ENCODE measurements at places on chromosomes 12 and 14.

GRCh38 chr14:74418031-74418430, 8.0 kb downstream of the SYNDIG1L start:
- peak; percentile 43 for DNase-seq

DNA sequence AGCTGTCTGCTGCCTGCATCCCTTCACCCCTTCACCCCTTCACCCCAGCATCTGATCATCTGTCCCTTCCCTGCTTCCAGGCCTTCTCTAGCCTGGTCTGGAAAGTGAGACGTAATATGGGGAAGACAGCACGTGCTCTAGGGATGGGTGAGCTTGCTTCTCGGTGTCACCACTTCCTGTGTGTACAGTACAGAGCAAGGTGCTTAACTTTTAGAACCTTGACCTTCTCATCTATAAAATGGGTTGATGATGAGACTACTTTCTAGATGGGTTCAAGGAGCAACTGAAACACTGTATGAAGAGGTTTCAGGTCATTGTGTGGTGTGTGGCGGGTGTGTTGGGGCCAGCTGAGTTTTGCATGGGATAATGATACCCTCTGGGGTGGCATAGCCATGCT, 140.5 kb downstream of the TSPAN9 start:
- DNase-seq: no peak

- DNase-seq: no peak
Measured at GRCh38 chr12:46478123-46478522, 105.5 kb upstream of the SLC38A2 start.

GRCh38 chr12:114888928-114889584, 205.1 kb upstream of the TBX3 start:
- no peak for DNase-seq

- no peak for DNase-seq
Measured at GRCh38 chr12:14982991-14983390, 10.1 kb downstream of the PDE6H start.

- no peak for DNase-seq
Measured at GRCh38 chr12:96587691-96588090, 98.3 kb downstream of the CFAP54 start.

- DNase-seq: no peak
Measured at GRCh38 chr14:50601394-50601793, 41.4 kb downstream of the ATL1 start.

DNA sequence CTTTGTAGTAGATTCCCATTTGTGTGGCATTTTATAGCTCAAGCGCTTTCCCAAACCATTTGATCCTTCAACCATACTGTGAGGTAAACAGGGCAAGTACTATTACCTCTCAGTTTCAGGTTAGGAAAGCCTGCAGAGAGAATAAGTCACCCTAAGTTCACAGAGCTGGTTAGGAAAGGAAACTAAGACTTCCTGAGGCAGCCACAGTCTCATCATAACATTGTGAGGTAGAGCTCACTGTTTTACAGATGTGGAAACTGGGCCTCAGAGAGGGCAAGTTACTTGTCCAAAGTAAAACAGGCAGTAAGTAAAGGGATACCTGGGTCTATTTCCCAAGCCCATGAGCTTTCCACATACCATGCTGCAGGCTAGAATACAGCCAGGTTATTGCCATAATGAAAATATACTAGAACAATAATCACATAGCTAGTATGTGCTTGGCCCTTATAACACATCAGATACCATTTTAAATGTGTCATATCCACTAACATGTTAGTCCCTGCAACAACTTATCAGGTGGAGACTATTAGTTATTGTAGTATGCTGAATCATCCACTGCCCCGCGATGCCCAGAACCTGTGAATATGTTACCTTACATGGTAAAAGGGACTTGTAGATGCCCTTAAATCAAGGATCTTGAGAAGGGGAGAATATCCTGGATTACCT, 150.9 kb upstream of the GRIP1 start:
- no peak for DNase-seq

GRCh38 chr14:53411125-53411524, 258.0 kb upstream of the DDHD1 start:
- no peak for DNase-seq

GRCh38 chr12:51943346-51943745, 8.2 kb upstream of the ACVR1B start:
- no peak for DNase-seq

GRCh38 chr12:124688356-124688992, 121.1 kb upstream of the NCOR2 start:
- no peak for DNase-seq

GRCh38 chr14:25049568-25050268, at the start of gene STXBP6:
Gene STXBP6 (minus strand): TSS chr14:25050147. CDS start chr14:24974818, 75,329 bp downstream.
- peak; percentile 70 for DNase-seq

GRCh38 chr12:56995930-56996496, 10.3 kb downstream of the ZBTB39 start:
- no peak for DNase-seq

DNA sequence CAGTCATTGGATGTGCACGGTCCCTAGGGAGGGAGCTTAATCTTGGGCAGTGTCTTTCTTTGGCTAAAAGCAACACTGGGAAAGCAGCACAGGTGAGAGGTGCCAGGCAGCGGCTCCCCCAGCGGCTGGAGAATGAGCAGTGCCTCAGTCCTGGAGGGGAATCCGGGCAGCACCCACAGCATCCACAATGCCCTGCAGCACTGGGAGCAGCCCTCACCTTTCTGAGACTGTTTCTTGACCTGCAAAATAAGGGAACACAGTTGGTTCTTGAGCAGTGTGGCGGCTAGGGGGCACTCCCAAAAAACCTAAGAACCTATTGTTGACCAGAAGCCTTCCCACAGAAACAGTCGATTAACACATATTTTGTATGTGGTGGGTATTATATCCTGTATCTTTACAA, 75.8 kb downstream of the SINHCAF start:
- DNase-seq: no peak

DNA sequence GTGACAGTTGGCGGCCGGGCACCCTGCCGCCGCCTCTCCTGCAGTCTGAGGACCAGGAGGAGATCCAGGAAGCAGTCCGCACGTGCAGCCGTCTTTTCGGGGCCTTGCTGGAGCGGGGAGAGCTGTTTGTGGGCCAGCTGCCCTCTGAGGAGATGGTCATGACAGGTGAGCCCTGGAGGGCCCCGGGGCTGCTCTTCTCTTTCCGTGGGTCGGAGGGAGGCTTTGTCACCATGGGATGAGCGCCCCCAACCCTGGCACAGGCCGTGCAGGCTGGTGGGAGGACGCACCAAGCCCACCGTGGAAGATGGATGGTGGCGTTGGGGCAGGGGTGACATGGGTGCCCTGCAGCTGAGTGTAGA, 532 bp downstream of the NOC4L start:
- no peak for DNase-seq

DNA sequence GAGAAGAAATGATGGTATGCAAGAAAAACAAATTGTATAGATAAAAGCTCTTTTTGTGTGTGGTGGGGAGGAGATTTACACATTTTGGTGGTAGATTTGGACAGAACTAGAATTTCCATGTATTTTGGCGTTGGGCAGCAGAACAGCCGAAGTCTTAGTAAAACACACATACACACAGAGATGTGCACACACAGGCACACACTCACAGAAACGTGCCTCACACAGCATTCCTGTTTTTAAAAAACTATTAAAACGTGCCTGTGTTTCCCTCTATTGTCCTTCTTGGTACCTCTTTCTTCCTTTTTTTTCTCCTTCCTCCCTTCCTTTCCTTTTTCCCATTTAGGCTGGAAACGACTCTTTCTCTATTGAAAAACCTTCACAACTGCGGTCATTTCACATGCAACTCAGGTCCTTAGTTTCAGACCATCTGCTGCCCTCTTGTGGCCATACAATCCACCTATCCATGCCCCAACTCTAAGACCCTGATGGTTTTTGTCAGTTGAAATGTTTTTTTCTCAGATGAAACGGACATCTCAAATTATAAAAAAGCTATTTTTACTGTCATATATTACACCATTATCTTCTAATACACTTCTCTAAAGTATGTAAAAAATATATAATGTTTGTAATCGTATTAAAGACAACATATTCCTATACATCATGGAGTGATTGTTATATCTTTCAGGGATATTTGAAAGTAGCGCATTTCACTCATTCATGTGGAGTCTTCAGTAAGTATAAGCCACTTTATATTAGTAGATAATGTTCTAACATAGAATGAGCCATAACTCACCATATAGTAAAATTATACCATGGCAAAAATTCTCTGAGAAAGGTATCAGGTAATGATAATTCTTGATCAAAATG, 386.7 kb upstream of the NOVA1 start:
- DNase-seq: no peak

DNA sequence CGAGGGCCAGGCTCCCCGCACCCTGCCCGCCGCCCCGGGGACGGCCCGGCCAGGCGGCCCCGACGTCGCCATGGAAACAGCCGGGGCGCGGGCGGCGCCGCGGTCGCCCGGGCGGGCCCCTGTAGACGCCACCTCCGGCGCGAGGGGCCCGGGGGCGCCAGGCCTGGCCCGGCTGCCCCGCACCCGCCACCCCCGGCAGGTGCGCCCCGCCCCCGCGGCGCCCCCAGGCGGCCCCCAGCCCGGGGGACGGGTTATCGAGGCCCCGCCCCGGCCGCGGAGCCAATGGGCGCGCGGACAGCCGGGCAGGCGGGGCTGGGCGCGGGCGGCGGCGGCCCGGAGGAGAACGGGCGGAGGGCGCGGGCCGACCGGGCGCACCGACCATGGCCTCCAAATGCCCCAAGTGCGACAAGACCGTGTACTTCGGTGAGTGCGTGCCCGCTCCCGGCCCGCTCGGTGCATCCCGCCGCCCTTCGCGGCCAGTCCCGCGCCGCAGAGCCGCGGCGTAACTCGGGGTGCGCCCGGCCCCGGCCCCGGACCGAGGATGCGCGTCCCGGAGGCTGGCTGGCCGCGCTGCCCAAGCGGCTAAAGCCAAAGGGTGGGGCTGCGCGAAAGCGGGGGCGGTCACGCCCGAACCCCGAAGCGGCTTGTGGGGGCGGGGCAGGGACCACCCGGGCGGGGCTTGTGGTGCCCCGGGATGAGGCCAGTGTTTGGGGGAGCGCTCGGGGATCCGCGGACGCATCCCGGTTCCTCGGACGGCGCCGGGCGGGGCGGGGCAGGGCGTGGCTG, at the start of gene CRIP2:
Gene CRIP2 (plus strand): TSS at position 339 of the 786 bp plus-strand sequence. CDS start 42 bp downstream, at position 381.
- no peak for DNase-seq

- no peak for DNase-seq
Measured at GRCh38 chr12:111251058-111251730, 117.7 kb downstream of the PHETA1 start.

DNA sequence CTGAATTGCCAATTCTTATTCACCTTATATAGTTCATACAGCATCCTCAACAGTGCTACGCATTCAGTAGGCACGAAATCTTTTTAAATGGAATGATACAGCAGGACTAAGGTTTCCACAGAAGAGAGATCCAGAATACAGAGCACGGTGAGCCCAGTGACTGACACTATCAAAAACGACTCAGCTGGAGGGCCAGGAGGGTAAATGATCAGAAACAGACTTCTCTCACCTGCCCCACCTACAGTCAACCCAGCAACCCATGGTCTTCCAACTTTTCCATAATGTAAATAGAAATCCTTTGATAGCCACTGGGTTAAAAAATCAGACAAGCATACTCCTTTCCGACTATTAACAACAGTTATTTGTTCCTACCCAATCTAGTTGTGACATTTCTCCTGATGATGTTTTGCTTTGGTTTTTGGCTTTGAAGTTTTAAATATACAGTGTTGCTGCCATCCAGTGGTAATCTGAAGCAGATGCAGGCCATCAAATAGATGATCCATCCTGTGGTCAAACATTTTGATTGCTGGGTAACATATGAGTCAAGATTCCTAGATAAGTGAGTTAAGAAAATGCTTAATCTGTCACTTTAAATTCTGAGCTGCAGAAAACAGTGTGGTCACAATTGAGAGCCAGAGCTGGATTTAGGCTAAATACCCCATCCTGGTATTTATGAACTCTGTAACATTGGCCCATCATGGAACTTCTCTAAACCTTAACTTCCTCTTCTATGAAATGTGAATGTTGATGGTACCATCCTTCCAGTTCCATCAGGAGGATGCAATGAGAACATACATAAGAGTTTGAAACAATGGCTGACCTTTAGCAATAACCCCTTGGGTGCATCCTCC, 42.0 kb downstream of the GPHB5 start:
- no peak for DNase-seq

DNA sequence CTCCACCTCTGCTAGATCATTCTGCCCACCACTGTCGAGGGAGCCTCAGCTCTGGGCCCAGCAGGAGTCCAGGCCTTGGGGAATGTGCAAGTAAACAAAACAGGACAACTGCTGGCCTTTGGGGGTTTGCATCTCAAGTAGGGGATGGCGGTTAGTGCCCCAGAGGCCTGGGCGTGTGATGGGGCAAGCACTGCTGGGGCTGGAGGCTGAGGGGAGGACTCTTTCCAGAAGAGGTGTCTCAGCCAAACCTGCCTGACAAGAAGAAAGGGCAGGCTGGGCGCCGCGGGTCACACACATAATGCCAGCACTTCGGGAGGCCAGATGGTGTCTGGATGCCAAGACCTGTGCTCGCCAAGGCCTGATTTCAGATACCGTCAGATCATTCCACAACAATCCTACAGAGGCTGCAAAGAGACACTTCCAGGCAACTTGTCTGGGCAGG, 8.6 kb upstream of the ALDH2 start:
- DNase-seq: no peak

DNA sequence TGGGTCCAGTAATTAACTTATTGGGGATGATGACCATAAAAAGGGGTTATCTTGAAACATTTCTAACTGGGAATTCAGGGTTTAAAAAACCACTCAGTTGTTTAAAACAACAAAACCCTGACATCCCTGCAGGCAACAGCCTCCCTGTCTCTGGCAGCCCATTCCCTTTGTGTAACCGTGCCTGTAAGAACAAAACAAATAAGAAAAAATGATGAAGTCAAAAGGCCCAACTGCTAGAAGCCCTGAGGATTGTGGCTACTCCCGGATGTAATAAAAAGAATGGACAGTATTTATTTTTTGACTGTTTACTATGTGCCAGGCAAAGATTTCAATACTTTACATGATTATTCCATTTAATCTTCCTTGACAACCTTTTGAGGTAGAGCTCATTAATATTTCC, 75.3 kb downstream of the TMCC3 start:
- no peak for DNase-seq

- no peak for DNase-seq
Measured at GRCh38 chr14:75489480-75489837, 32.8 kb upstream of the BATF start.

GRCh38 chr14:85463512-85463911, 66.4 kb upstream of the FLRT2 start:
- DNase-seq: no peak

- no peak for DNase-seq
Measured at GRCh38 chr12:54304187-54304810, 3.5 kb upstream of the NFE2 start.

- DNase-seq: no peak
Measured at GRCh38 chr12:52605542-52605941, 4.3 kb upstream of the KRT72 start.

DNA sequence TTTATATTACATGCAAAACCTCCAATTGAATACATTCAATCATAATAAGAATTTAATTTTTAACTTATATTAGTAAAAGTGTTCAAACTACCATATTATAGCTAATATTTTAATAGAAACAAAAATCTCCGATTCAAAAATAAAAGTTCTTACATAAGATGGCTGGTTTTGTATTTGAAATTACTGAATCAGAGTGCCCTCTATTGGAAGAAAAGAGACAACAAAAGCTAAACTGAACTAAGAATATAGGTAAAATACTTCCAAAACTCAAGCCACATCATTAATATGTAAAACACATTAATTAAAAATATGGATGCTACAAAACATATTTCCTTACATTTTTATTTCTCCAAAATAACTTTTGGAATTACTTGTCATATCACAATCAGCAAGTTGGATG, 120.3 kb downstream of the GARIN6 start:
- DNase-seq: no peak

GRCh38 chr12:46071335-46071734, 81.0 kb upstream of the SCAF11 start:
- no peak for DNase-seq

- no peak for DNase-seq
Measured at GRCh38 chr12:44246482-44247105, 410.7 kb downstream of the TMEM117 start.
